ENCODE measurements at places on chromosomes 11 and 22. TPM values are rescaled to one million over a fixed set of nuclear protein-coding genes. Genes with fewer than 3 reads are reported as not detected.

Gene SLC25A18
- total RNA-seq = not detected

Gene INPP5J
- total RNA-seq = not detected

Gene MYRF
- total RNA-seq = 0.28 TPM

Gene HEPHL1
- not detected for total RNA-seq

Gene SCGB1D2
- not detected for total RNA-seq

Gene RHOD
- 24.5 TPM for total RNA-seq

Gene SEPTIN3
- 0.14 TPM for total RNA-seq

Gene SYCE3
- total RNA-seq = not detected

Gene OR51B4
- not detected for total RNA-seq

DNA sequence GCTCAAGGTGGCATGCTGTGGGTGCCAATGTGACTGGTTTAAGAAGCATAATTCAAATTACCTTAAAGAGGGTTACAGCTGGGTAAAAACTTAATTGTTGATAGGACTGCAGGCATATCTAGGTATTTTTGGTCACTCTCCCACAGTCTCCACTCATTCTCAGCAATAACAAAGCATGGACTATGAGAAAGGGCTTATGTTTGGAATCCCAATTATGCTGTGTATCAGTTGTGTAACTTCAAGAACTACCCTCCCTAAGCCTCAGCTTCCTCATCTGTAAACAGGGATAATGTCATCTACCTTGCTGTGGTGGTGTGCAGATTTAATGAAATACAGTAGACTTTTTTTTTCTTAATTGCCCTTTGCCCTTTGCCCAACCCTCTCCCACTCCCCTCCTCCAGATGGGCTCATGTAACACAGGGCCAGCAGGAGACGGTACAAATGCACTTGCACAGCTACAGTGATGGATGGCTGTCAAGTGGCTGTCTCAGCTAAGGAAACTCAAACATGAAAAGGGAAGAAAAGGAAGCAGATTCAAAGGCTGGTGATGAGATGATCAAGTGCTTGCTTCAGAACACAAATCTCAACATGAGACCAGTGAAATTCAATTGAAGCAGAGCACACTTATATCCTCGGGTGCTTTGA is 37.6 kb downstream of the MAP6 start:
- DNase-seq = no peak

GRCh38 chr22:35882211-35883030 is 146.2 kb downstream of the RBFOX2 start:
- DNase-seq = peak; percentile 26

- no peak for DNase-seq
Measured at GRCh38 chr11:63880403-63880790, 36.6 kb downstream of the RCOR2 start.

DNA sequence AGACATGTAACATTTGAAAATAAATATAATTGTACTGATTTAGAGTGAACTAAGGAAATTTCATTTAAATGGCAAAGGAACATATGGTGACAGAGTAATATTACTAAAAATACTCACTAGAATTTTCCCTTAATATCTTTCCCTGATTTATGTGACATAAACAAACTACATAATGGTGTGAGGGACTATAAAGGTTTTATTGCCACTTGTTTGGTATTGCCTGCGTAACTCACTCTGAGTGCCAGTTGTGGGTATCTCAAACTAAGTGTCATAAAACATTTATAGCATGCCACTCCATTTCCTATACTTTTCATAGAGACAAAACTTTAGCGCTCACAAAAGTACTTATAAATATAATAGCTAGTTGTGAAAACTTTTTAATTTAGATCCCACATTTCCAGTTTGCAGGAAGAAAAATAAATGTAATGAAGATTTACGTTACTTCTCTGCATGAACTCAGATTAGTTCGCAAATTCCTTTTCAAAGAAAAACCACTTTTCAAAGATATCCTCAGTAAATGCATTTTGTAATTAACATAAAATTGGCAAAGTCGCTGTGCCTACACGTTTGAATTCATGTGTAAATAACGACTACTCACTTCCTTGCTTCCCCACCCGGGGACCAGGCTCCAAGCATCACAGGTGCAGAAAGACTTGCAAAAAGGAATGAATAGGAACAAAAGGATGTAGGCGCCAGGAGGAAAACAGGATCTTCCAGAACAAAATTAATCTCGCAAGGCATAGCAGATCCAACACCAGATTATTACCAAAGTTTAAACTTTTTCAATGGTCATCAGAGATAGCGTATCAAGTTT is 1.6 kb upstream of the QSER1 start:
- DNase-seq = no peak

DNA sequence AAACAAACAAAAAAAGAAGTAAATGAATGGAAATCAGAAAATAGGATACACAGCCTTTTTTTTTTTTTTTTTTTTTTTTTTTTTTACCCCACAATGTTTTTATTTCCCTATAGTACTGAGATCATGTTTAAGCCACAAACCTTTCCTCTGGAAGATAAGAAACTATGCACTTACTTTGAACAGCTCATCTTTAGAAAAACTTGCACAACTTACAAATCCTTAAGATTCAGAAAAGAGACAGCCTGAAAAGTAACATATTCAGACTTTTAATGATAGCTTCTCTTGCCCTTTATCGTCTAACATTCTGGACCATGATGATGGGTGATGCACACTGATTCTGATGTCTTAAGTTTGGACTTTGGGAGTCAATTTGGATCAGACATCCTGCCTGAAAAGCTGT is 80.3 kb downstream of the TNRC6B start:
- no peak for DNase-seq

- DNase-seq = no peak
Measured at GRCh38 chr11:77213589-77214428, 85.8 kb downstream of the MYO7A start.

DNA sequence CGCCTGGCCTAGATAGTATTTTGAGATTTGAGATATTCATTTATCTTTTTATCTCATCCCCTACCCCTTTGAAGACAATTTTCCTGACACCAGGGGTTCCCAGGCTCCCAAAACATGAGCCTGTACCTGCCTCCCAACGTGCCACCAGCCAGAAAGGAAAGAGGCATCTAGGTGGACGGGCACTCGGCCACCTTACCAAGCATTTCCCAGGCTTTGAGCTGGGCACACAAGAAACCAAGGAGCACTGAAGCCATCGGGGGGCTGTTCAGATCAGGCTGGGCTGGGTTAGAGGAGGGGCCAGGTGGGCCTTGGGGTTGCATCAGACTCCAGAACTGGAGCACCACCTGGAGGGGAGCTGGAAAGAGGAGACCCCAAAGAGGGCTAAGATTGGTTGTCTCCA is 28.5 kb upstream of the BAIAP2L2 start:
- DNase-seq = no peak

DNA sequence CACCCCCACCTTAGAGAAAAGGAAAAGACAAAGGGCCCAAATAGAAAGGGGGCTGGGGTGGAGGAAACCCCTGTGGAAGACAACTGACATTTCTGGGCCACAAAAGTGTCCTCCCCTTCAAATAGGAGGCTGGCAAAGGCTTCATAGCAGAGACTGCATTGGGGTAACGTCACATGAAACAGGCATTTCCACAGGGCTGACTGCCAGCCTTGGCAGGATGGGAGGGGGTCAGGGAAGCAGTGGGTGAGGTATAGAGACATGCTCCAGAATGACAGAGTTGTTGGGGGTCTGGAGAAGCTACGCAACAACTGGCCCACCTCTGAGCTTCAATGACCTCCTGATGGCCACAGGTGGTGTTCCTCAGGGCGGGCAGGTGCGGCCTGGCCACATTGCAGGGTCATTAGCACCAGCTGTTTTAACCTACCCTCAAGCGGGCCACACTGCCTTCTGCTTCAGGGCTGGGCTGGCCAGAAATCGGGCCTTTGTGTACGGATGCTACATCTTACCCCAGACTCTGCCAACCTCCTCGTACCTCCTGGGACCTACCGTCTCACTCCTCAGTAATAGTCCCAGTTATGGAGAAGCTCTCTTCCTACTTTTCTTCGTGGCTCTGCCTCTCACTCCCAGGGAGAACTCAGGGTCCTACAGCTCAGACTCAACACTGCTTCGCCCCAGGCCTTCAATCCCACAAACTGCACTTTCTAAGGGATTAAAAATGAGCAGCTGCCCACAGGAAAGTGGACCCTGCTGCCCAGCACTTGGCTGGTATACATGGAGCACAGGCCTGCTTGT is 160.0 kb upstream of the NCAM1 start:
- no peak for DNase-seq

DNA sequence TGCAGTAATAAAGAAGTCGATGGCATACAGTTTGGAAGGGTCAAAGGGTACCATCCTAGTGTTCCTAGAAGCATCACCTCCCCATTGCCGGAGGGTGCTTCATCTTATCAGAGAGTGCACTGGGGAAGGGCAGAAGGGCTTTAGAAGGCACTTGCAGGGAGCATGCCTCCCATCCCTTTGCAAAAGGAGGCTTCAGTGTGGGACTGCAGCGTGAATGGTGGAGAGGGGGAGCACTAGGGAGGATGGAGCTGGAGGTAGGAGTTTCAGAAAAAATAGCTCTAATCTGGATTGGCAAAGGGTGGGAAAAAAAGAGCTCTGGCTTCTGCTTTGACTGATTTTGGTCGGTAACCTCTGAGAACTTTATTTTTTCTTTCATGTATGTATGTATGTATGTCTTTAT is 5.0 kb downstream of the NTM start:
- DNase-seq = no peak

- DNase-seq = no peak
Measured at GRCh38 chr22:37632174-37633088, 7.0 kb upstream of the SH3BP1 start.

- DNase-seq = no peak
Measured at GRCh38 chr11:118312328-118312727, 7.8 kb downstream of the CD3E start.

DNA sequence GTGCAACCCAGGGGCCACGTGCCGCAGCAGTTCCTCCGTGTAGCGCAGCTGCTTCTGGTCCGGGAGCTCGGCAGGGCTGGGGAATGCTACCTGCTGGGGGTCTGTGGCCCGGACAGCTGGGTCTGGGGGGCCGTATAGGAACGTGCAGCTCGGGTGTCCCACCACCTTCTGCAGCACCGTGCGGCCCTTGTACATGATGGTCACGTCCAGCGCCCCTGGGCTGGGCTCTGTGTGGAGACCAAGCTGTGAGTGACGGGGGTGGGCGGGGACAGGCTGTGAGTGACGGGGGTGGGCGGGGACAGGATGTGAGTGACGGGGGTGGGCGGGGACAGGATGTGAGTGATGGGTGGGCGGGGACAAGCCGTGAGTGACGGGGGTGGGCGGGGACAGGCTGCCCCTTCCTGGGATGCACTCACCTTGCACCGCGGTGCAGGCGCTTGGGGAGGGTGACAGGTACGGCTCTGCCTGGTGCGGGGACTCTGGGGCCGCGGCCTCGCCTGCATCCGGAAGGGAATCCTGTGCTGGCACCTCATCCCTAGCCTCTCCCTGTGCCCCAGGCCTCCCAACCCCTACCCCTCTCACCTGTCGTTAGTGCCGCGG is 2.3 kb downstream of the IRF7 start:
- peak; percentile 80 for DNase-seq
